ENCODE measurements at places on chromosomes 12 and 14. TPM values are rescaled to one million over a fixed set of nuclear protein-coding genes. Genes with fewer than 3 reads are reported as not detected.
A peak's percentile ranks its signal among the peaks of the same experiment; 100 is the strongest.

GLTP gene
- total RNA-seq = 35.0 TPM

DNA sequence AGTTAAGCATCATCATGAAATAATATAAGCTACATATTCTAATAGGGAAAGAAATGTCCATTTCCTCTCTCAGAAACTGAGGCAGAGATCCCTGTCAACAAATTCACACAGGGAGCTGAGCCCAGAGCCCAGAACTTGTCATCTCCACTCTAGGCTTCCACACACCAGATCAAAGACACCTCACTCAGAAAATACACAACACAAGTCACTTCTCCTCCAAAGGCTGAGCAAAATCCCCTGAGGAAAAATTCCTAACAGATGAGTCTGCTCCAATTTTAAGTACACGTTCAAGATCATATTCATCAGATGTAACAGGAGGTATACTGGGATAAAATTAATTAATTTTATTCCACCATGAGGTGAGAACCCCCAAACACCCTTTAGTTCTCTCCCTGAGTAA, 227.3 kb downstream of the DPF3 start:
- H3K27me3 ChIP-seq = no peaks in the 10 kb centered on the region
- no peaks in the 10 kb centered on the region for H3K4me1 ChIP-seq
- H3K4me3 ChIP-seq = no peak overlapping the region
- no peaks in the 10 kb centered on the region for H3K36me3 ChIP-seq
- DNase-seq = no peak
- H3K27ac ChIP-seq = no peak overlapping the region

KRT77 gene
- total RNA-seq = not detected

DNA sequence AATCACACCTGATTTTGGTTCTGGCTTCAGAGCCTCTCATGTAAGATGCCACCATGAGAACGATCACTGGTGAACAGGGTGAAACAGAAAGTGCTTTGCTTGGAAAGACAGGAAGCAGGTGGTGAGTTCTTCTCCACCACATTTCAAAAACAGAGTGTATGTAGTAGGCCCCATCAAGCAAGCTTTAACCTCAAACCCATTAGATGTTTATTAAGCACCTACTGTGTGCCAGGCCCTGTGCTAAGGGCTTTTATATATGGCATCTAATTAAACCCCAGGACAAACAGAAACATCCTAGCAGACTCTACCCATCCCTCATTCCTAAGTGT, 47.8 kb upstream of the MED13L start:
- no peaks in the 10 kb centered on the region for H3K36me3 ChIP-seq
- H3K27ac ChIP-seq = no peak overlapping the region
- H3K27me3 ChIP-seq = no peaks in the 10 kb centered on the region
- H3K4me3 ChIP-seq = no peak overlapping the region

GRCh38 chr14:25050269-25051150, 563 bp upstream of the STXBP6 start:
- peaks cover 39% of the 10 kb centered on the region for H3K27me3 ChIP-seq
- peaks cover 13% of the 10 kb centered on the region for H3K4me1 ChIP-seq
- H3K4me3 ChIP-seq = peak overlapping the region; percentile 64
- peak; percentile 45 for DNase-seq
- H3K27ac ChIP-seq = peak overlapping the region; percentile 82

GRCh38 chr12:87311206-87311605, 718.0 kb downstream of the C12orf50 start:
- H3K27me3 ChIP-seq = no peaks in the 10 kb centered on the region
- no peak overlapping the region for H3K27ac ChIP-seq
- no peaks in the 10 kb centered on the region for H3K4me1 ChIP-seq
- peak; percentile 11 for DNase-seq
- no peaks in the 10 kb centered on the region for H3K36me3 ChIP-seq
- no peak overlapping the region for H3K4me3 ChIP-seq

DNA sequence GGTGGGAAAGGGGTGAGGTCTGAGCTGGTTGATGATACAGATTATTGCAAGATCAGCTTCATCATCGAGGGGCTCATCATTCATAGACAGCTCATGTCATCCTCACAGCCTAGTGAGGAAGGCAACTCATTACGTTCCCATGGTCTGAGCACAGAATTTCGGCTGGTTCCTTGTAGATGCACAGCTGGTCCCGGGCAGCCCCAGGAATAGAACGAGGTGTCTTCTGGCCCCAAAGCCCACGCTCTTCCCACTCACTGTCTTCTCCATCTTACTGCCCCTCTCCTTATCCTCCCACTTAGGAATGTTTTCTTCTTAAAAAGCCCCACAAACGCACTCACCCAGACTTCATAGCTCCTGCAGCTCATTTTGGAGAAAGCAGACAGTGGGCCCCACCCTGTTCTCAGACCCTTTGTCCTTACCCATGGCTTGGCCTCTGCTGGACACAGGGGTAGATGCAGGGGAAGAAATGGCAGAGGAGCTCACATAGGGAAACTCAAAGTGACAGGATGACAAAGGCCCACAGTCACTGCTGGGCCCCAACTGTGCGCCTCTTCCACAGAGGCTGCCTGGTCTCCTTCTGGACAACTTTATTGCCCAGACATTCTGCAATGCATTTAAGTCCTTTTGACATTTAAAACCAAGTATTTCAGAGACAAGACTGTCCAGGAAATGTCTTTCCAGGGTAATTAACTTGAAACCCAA, 162.2 kb downstream of the ADGRD1 start:
- peaks cover 2% of the 10 kb centered on the region for H3K36me3 ChIP-seq
- no peaks in the 10 kb centered on the region for H3K27me3 ChIP-seq
- DNase-seq = no peak

GRCh38 chr12:124044809-124045321, 71.8 kb downstream of the ZNF664 start:
- no peak overlapping the region for H3K27ac ChIP-seq
- no peaks in the 10 kb centered on the region for H3K4me1 ChIP-seq
- no peaks in the 10 kb centered on the region for H3K27me3 ChIP-seq
- H3K36me3 ChIP-seq = no peaks in the 10 kb centered on the region
- H3K4me3 ChIP-seq = no peak overlapping the region
- DNase-seq = peak; percentile 44
